Camera-type eye (tissue), 1 donor: ENCODE measurements at places on chromosomes 3 and 15. TPM values are rescaled to one million over a fixed set of nuclear protein-coding genes. Genes with fewer than 3 reads are reported as not detected.

IQCF5 gene
- total RNA-seq, result not detected

TM2D3 gene
- total RNA-seq, result 87.6 TPM

INSYN1 gene
- total RNA-seq, result 19.9 TPM

CRTC3 gene
- 35.2 TPM for total RNA-seq

ECE2 gene
- total RNA-seq, result 2.0 TPM

MAGEF1 gene
- 62.5 TPM for total RNA-seq

DZIP1L gene
- total RNA-seq, result 43.1 TPM
